ENCODE measurements at places on chromosomes 2 and 18. TPM values are rescaled to one million over a fixed set of nuclear protein-coding genes. Genes with fewer than 3 reads are reported as not detected.

- H3K4me1 ChIP-seq = peaks cover 6% of the 10 kb centered on the region
- no peak overlapping the region for H3K27ac ChIP-seq
- no peak overlapping the region for H3K4me3 ChIP-seq
- DNase-seq = no peak
These were observed 18.8 kb upstream of the SUCLG1 start for GRCh38 chr2:84477886-84478285.

GRCh38 chr18:62611453-62612288 is 88.8 kb downstream of the ZCCHC2 start:
- peaks cover 46% of the 10 kb centered on the region for H3K27me3 ChIP-seq
- no peak for DNase-seq
- no peak overlapping the region for H3K4me3 ChIP-seq
- no peak overlapping the region for H3K27ac ChIP-seq

GRCh38 chr2:212649646-212650045 is 111.0 kb upstream of the ERBB4 start:
- no peak for DNase-seq
- H3K27ac ChIP-seq = no peak overlapping the region
- no peak overlapping the region for H3K4me3 ChIP-seq
- H3K27me3 ChIP-seq = no peaks in the 10 kb centered on the region
- H3K4me1 ChIP-seq = no peaks in the 10 kb centered on the region
- no peaks in the 10 kb centered on the region for H3K36me3 ChIP-seq

DNA sequence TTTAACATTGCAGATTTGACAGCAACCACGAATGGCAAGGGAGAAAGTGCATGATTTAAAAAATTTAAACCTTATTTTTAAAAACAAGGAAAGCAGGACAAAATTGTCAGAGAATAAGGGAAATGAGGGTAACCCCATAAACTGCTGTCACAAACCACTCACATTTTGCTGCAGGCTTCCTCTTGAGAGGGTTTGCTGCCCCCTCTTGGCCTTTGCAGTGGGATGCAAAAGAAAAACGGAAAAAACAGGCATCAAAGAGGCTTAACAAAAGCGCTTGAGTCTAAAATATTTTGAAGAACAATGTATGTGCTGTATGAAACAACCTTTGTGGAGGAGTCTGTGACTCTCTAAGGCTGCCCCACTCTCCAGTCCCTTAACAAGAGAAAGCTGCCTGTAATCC is 91.6 kb downstream of the TMX3 start:
- DNase-seq = peak; percentile 84
- no peaks in the 10 kb centered on the region for H3K4me1 ChIP-seq
- H3K27ac ChIP-seq = no peak overlapping the region
- no peaks in the 10 kb centered on the region for H3K36me3 ChIP-seq
- H3K27me3 ChIP-seq = no peaks in the 10 kb centered on the region
- no peak overlapping the region for H3K4me3 ChIP-seq

- H3K36me3 ChIP-seq = no peaks in the 10 kb centered on the region
- H3K4me1 ChIP-seq = peaks cover 2% of the 10 kb centered on the region
- no peaks in the 10 kb centered on the region for H3K27me3 ChIP-seq
- DNase-seq = no peak
- no peak overlapping the region for H3K27ac ChIP-seq
These were observed 504.9 kb downstream of the TNS1 start for GRCh38 chr2:217497843-217498377.

DNA sequence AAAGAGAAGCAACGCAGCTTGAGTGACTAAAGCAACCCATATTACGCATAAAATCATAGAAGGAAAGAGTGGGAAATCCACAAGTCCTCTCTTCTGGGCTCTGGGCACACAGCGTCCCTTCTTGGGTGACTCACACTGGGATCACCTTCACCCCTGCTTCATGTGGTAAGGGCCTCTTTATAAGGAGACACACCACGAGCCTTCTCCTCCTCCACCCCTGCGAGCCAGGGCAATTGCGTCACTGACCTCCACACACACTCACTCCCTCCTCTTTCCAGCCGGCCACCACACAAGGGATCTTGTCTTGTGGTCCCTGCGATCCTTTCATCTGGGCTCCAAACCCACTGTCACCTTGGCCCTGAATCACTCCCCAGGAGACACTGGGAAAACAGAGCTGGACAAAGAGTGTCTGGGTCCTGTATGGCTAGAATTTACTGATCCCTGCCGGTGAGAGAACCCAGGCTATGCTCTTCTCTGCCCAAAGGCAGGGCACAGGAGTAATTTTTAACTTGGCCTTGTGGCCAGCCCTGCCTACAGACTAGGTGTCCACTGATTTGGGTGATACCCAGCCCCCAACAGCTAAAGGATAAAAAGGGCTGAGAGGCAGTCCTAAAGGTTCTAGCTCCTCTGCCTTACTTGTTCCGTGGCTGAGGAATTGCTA is 35.3 kb downstream of the NHEJ1 start:
- no peaks in the 10 kb centered on the region for H3K36me3 ChIP-seq
- H3K27ac ChIP-seq = no peak overlapping the region
- H3K4me3 ChIP-seq = no peak overlapping the region
- no peaks in the 10 kb centered on the region for H3K27me3 ChIP-seq
- DNase-seq = peak; percentile 88

DNA sequence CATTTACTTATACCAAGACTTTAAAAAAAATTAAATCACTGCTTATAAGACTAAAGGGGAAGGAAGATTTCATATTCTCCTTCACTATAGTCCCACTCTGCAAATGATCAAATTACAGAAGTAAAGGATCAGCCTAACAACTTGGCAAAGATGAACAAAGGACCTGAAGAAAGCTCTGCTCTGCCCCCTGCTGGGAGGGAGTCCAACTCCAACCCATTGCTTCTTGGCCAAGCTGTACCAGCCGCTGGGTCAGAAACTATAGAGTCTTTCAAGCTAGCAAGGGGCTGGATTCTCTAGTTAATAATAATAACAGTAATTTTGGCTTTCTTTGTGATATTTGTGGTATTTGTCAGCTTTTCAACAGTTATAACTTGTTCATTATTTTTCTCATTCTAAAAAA is 927.0 kb upstream of the CRIM1 start:
- no peaks in the 10 kb centered on the region for H3K36me3 ChIP-seq
- H3K27ac ChIP-seq = no peak overlapping the region
- H3K4me1 ChIP-seq = no peaks in the 10 kb centered on the region
- H3K27me3 ChIP-seq = no peaks in the 10 kb centered on the region
- DNase-seq = no peak

DNA sequence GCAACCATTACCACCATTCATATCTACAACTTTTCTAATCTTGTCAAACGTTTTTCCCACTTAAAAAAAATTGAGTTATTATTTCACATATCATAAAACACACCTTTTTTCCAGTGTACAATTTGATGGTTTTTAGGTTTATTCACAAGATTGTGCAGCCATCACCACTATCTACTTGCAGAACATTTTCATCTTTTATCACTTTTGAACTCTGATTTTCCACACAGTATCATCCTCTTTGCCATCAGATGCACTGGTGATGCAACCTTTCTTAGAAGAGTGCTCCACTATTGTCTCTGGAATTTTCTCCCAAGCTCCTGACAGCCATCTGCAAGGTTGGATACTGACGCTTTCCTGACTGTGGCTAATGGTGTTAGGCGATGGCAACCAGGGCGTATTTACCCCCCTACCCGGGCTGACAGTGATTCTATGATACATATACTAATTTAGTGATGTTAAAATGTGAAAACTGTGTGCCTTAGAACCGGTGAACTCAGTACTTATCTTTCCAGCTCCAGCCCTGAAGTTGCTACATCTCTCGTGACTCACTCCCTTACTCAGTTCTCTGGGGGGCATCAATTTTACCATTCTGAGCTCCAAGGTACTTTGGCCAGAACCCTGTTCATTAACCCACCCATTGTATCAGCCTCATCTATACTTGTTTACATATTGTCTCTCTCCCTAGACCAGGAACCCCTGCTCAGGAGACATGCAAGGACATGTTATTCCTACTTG is 105.4 kb upstream of the SPRED2 start:
- no peak overlapping the region for H3K4me3 ChIP-seq
- H3K4me1 ChIP-seq = 0 out of 2 replicates have a peak, but pooled peaks cover 2% of the 10 kb centered on the region
- DNase-seq = peak; percentile 34
- no peak overlapping the region for H3K27ac ChIP-seq
- no peaks in the 10 kb centered on the region for H3K36me3 ChIP-seq
- H3K27me3 ChIP-seq = peaks cover 7% of the 10 kb centered on the region

- H3K4me1 ChIP-seq = peaks cover 2% of the 10 kb centered on the region
- H3K4me3 ChIP-seq = peak overlapping the region; percentile 56
- DNase-seq = peak; percentile 49
- no peaks in the 10 kb centered on the region for H3K27me3 ChIP-seq
- H3K36me3 ChIP-seq = no peaks in the 10 kb centered on the region
These were observed 97.9 kb upstream of the SERTAD2 start for GRCh38 chr2:64751286-64752260.

GRCh38 chr2:128585706-128586105 is 267.0 kb upstream of the HS6ST1 start:
- DNase-seq = peak; percentile 98
- H3K4me3 ChIP-seq = no peak overlapping the region
- no peaks in the 10 kb centered on the region for H3K36me3 ChIP-seq
- peaks cover 3% of the 10 kb centered on the region for H3K4me1 ChIP-seq

DNA sequence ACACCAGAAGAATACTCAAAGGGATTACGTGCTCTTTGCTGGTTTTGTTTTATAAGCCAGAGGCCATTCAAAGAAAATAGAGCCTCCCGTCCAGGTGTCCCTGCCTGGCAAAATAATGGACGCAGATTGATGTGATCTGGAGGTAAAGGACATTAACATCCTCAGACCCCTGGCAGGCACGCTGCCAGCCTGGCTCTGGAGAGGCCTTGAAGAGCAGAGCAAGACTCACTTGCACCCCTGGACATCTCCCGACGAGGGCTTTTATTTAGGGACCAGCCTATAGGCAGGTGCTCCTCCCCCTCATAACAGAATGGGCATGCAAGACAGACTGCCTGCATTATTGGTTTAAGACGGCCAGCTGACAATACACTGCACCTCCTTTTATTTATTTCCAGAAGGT is 291.3 kb downstream of the BCL11A start:
- no peak overlapping the region for H3K27ac ChIP-seq
- no peak overlapping the region for H3K4me3 ChIP-seq
- no peaks in the 10 kb centered on the region for H3K36me3 ChIP-seq
- no peaks in the 10 kb centered on the region for H3K27me3 ChIP-seq
- DNase-seq = no peak
- H3K4me1 ChIP-seq = no peaks in the 10 kb centered on the region

- no peak for DNase-seq
- no peaks in the 10 kb centered on the region for H3K27me3 ChIP-seq
- H3K4me3 ChIP-seq = no peak overlapping the region
- H3K36me3 ChIP-seq = no peaks in the 10 kb centered on the region
- H3K27ac ChIP-seq = peak overlapping the region; percentile 48
These were observed 113.0 kb downstream of the MEP1B start for GRCh38 chr18:32302806-32303205.

DNA sequence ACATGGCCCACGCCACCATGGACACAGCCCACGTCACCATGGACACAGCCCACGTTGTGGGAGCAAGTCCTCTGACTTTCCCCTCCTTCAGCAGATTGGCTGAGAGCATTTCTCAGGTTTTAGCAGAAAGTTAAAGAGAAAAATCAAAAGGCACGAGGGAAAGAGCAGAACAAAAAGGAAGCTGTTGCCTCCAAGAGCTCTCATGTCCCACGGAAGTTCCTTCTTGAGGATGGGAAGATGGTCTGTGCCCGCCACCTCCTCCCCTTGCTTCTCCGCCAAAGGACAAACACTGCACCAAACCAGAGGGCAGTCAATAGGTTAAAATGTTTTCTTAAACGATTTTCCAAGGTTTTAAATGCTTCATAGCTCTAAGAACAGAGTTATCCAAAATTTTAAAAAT is 148.4 kb downstream of the HDAC4 start:
- no peaks in the 10 kb centered on the region for H3K27me3 ChIP-seq
- H3K4me3 ChIP-seq = no peak overlapping the region
- no peaks in the 10 kb centered on the region for H3K36me3 ChIP-seq
- peaks cover 19% of the 10 kb centered on the region for H3K4me1 ChIP-seq
- no peak for DNase-seq
- no peak overlapping the region for H3K27ac ChIP-seq

DNA sequence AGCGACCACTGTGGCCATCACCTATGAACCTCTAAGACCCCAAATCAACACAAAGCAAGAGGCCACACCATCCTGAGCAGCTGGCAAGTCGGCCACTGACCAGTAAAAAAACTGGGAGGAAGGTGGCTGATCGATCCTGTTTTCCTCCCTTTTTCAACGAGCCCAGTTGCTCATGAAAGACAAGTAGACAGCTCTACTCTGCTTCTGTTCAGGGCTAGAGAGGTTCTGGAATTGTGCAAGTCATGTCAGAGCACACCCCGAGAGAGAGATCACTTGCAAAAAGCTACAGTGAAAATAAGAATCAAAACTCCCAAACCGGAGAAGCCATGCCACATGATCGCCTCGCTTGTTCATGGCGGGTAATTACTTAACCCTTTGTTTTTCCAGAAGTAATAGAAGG is 34.6 kb downstream of the ZNF516 start:
- H3K36me3 ChIP-seq = peaks cover 21% of the 10 kb centered on the region
- no peak overlapping the region for H3K4me3 ChIP-seq
- peaks cover 36% of the 10 kb centered on the region for H3K4me1 ChIP-seq

- H3K4me1 ChIP-seq = no peaks in the 10 kb centered on the region
- no peaks in the 10 kb centered on the region for H3K27me3 ChIP-seq
- H3K27ac ChIP-seq = no peak overlapping the region
These were observed 251.3 kb downstream of the EIPR1 start for GRCh38 chr2:3126171-3126910.

GRCh38 chr2:241637795-241638660 is 535 bp downstream of the ATG4B start:
- H3K4me1 ChIP-seq = peaks cover 3% of the 10 kb centered on the region
- peak overlapping the region; percentile 100 for H3K4me3 ChIP-seq
- peak overlapping the region; percentile 45 for H3K27ac ChIP-seq
- DNase-seq = peak; percentile 18
- H3K36me3 ChIP-seq = peaks cover 15% of the 10 kb centered on the region
- H3K27me3 ChIP-seq = no peaks in the 10 kb centered on the region

GRCh38 chr2:242034996-242035814 is 165.7 kb downstream of the RTP5 start:
- H3K4me3 ChIP-seq = no peak overlapping the region
- H3K27ac ChIP-seq = no peak overlapping the region
- peaks cover 8% of the 10 kb centered on the region for H3K4me1 ChIP-seq
- no peak for DNase-seq

GRCh38 chr2:241796610-241797138 is 12.3 kb upstream of the NEU4 start:
- H3K27me3 ChIP-seq = peaks cover 13% of the 10 kb centered on the region
- no peak overlapping the region for H3K27ac ChIP-seq
- no peak overlapping the region for H3K4me3 ChIP-seq
- H3K4me1 ChIP-seq = no peaks in the 10 kb centered on the region
- no peaks in the 10 kb centered on the region for H3K36me3 ChIP-seq

The DHRS9 gene
- total RNA-seq = not detected

The PJVK gene
- 0.72 TPM for total RNA-seq

The CLEC4F gene
- total RNA-seq = not detected

The SLC30A3 gene
- under 0.01 TPM for total RNA-seq

The B3GNT7 gene
- total RNA-seq = under 0.01 TPM

The HAUS1 gene
- total RNA-seq = 25.3 TPM
